ENCODE measurements at places on chromosomes 4 and X.

DNA sequence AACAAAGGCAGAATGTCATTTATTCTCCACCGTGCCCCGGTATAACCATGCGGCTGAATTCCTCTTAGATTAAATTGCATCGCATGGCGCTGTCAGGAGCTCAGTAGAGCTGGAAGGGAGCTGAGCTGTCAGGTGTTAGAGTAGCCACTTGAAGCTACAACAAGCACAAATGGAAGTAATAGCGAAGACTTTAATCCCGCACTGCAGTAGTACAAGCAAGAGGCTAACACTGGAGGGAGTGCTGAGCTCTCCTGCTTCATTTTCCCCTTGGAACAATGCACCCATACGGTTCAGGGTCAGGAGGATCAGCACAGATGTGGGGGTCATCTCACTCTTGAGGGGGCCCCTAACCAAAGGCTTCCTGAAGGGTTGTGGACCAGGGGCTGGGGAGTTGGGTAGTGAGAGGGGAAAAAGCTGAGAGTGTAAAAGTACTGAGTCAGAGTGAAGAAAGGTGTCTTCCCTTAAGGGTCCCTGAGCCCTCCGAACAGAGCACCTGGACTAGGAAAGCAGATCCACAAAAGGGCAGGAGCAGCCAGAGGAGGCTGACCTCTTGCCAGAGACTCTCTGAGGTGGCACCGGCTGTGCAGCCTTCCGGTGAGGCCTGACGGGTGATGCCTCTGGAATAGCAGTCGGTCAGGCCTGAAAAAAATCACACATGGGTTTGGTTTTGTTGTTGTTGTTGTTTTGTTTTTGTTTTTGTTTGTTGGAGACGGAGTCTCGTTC is 36.0 kb upstream of the CBR4 start:
- no peak for DNase-seq

DNA sequence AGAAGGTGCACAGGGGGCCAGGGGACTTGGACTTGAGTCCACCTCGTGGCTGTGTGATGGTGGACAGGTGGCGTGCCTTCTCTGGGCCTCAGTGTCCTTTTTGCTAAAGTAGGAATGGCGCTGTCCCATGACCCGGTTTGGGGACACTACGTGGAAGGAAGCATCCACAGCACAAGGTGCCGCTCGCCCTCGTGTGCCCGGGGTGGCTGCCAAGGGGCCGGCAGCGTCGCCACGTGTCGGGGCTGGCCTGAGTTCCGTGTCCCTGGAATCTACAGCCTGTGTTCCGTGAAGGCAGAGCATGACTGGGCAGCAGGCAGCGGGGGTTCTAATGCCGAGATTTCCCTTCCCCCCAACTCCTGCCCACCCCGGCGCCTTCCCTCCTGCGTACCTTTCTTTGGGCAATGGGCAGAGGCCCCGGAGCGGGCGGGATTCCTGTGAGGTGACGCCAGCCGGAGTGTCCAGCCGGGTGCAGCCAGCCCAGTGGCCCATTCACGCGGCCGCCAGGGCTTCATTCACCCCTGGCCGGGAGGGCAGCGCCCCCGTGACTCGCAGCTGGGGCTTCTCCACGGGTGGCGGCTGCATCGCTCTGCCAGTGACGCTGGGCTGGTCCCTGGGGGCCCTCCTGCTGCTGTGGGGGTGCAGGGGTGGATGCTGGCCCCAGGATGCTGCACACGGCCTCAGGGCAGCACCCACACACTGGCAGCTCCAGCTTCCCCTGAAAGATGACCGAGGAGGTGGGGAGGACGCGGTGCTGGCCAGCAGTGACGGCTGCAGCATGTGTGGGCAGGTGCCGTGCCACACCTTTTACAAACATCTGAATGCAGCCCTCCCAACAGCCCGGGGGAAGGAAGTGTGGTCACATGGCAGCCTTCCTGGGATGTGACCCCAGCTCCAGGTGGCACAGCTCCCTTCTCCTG is 21.2 kb downstream of the DOK7 start:
- DNase-seq, result no peak

DNA sequence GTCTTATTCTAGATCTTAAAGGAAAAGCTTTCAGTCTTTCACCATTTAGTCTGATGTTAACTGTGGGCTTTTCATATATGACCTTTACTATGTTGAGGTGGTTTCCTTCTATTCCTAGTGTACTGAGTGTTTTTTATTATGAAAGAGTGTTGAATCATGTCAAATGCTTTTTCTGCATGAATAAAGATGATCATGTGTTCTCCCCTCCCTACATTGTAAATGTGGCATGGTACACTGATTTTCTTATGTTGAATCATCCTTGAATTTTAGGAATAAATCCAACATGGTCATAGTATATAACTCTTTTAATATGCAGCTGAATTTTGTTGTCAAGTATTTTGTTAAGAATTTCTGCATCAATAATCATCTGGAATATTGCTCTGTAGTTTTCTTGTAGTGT is 4.3 kb downstream of the CLGN start:
- DNase-seq, result no peak

GRCh38 chr4:152081024-152081423 is 320.2 kb upstream of the GATB start:
- DNase-seq, result no peak

DNA sequence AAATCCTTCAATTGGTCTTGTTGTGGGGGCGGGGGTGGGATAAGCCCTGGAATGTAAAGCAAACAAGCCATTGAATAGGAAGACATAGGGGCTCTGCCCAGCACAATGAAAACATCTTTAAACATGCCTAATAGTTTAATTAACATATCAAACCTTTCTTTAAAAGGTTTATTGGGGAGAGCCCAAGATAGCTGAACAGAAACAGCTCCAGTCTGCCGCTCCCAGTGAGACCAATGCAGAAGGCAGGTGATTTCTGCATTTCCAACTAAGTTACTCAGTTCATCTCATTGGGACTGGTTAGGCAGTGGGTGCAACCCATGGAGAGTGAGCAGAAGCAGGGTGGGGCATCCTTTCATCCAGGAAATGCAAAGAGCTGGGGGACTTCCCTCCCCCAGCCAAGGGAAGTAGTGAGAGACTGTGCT is 327.2 kb upstream of the CNKSR2 start:
- no peak for DNase-seq

DNA sequence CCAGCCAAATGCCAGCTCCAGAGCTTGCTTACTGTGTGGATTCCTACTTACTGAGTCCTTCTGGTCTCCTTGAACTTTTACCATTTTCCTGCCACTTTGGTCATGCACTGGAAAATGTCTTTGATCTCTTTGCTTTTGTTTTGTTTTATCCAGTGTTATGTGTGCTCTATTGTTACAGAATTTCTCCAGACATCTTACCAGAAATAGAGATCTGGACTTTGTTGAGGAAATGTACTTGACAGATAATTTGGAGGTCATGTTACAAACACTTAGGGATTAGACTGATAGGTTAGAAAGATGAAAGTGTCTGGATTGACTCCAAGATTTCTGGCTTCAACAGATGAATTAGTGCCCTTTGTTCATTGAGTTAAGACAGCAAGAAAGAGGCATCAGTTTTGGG is 5.7 kb upstream of the ZNF330 start:
- no peak for DNase-seq

GRCh38 chr4:76053730-76054129 is 17.9 kb upstream of the CXCL11 start:
- DNase-seq, result no peak

- DNase-seq, result no peak
Observed at GRCh38 chr4:117814277-117815246, 219.7 kb upstream of the NDST3 start.
